ENCODE measurements at places on chromosomes 12 and 14.
A peak's percentile ranks its signal among the peaks of the same experiment; 100 is the strongest.

- DNase-seq: no peak
These were observed 2.3 kb downstream of the KLRG1 start for GRCh38 chr12:8991371-8992345.

GRCh38 chr12:13788626-13789025, 192.8 kb downstream of the GRIN2B start:
- no peak for DNase-seq

DNA sequence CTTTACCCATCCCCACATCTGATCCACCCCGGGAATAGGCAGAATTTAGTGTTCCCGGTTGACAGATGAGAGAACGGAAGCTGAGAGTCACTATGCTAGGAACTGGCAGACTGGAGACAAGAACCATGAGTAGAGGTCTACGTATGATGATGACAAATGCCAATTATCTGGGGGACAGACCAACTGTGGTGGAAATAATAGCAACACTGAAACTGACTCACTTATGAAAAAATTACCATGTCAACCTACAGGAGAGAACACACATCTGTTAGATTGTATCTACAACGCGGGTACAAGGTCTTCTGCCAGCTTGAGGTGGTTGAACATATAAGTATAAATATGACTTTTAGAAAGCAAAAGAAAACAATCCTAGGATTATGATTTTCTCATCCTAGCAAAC, 15.4 kb upstream of the SELPLG start:
- peak; percentile 85 for DNase-seq

GRCh38 chr14:88079624-88080023, 74.7 kb downstream of the GPR65 start:
- no peak for DNase-seq

DNA sequence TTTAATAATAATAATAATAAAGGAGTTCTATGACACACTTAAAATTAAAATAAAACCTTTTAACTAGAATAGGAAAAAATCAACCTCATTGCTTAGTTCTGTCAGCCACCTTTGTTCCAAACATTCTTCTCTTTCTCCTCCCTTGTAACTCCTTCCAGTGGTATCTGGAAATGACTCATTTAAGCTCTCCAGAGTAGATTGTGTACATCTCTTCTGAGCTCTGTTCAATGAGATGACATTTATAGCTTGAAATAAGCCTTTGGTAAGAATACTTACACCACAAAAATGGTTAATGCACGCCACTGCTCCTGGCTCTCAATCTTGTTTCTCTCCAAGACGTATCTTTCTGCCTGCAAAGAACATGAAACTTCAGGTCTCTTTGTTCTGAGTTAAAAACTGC, 70.3 kb downstream of the STAB2 start:
- peak; percentile 24 for DNase-seq

GRCh38 chr12:122880668-122881067, 15.3 kb downstream of the VPS37B start:
- DNase-seq: peak; percentile 27

DNA sequence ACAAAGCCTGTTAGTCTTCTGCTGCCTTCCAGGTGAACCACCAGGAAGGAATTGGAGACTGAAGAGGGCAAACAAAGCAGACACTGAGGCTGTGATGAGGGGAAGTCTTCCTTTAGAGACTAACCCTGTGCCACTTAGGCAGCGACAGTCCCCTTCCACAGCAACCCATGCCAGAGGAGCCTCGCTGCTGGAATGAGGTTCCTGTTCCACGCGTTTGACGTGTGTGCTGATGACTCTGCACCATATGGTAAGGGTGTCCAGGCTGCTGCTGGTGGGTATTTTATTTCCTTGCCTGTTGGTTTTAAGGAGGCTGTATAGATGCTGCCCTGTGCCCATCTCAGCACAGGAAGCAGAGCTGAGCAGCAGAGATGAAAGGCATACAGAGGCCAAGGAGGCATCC, 361.9 kb upstream of the FKBP4 start:
- DNase-seq: no peak

DNA sequence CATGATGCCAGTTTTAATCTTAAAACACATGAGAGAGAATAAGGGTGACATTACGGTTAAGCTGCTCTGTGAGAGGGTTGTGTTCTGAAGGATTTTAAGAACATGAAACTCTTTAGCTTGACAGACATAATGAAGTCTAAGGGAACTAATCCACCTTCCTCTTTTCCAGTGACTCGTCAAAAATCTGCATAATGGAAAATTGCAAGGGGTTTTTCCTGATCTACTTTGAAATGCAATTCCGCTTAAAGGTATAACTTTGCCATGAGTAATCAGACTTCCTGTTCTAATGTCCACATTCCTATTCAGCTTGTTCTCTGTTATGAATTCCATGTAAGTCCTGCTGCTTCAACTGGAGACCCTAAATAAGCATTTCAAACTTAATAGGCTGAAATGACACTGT, at the start of gene ZNF705A:
Gene ZNF705A, plus strand, starts transcription at position 171 of the 400 bp plus-strand sequence. CDS start 15,611 bp downstream, outside the sequence.
- DNase-seq: peak; percentile 71
